Fibroblast of gingiva (primary cell): ENCODE measurements at places on chromosomes 6 and 20.
A peak's percentile ranks its signal among the peaks of the same experiment; 100 is the strongest.

DNA sequence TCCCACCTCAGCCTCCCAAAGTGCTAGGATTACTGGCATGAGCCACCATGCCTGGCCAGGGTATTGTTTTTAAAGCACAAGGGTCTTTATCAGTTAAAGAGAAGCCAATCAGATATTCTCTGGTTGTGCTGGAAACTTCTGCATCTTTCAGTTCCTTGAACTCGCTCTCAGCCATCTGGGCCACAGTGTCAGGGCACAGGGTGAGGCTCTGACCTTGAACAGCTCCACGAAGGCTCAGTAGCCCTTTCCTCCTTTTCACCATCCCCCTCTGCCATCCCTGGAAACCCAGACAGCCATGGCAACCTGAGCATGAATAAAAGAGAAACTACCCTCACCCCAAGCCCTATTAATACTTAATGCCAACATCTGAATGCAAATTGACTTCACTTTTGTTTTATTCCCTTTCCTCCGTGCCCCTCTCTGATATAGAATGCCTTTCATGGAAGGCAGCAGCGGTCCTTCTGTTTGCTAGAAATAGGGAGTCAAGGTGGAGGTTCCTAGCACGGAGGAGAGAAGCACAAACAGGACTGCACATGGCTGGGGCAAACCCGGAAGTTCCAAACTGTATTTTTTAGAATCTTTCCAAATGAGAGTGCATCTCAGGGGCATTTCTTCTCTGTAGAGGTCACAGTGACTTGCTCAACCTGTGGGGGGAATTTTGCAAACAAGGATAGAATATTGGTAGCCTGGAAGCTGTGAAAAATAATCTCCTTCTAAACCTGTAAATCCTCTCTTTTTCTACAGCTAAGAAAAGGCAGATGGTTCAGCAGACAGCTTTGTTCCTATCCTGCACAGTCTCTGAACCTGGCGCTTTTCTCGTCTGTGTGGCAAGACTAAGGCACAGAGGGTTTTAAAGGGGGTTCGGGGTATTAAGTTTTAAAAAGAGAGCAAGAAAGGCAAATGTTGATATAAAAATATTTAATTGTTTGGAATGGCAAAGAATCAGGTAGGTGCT lies 176.4 kb upstream of the RREB1 start:
- no peak for DNase-seq

DNA sequence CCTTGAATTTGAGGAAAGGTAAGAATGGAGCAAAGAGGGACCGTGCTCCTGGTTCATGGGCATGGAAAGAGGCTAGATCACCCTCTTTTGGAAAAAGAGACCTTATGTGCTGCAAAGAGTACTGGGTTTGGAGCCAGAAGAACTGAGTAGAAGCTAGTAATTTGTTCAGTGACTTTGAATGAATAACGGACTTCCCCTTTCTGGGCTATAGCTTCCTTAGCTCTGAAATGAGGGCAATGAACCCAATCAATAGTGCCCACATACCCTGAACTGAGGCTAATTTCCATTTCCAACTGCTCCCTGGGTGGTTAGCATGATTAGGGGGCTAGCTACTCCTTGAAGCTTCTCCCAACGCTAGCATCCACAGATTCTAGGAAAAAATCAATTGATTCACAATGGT lies 121.4 kb downstream of the UNC5CL start:
- no peak for DNase-seq

DNA sequence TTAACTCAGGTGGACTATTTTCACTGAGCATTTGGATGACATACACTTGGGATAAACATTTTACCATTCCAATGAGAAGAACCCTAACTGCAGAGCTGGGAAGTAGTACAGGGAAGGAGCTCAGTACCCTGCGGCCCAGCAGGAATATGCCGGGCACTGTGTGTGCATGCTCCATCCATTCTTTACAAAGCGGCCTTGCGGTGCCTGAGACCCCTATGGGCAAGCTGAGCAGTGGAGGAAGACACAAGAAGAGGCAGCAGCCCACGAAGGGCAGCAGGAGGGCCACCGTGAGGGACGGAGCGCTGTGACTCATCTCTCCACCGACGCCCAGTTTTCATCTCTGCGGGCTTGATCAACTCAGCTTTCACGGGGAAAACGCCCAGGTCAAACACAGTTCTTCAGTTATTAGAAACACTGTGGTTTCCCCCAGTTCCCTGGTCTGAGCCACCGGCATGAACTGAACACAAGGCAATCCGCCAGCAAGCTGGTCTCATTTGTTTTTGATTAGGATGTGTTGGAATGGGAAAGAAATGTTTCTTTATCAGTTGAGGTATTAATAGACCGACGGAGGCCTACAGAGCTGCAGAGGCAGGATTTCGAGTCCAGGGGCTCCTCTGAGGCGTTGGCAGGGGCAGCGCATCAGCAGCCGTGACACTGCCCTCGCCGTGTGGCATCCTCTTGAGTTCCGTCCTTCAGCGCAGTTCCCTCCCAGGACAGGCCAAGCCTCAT lies 44.9 kb downstream of the IRF4 start:
- peak; percentile 81 for DNase-seq

DNA sequence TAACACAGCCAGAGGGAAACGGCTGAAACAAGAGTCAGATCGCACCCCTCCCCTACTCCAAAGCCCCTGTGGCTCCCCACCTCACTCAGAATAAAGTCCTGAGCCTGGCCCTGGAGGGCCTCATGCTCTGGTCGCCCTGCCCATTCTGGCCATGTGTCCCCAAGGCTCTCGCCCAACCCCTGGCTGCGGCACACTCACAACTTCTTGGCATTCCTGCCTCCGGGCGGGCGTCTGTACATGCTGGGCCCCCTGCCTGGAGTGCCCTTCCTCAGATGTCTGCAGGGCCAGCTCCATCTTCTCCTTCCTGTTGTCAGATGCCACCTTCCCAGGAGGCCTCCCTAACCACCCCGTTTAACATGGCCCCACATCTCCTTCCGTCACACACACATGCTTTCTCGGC lies 17.1 kb upstream of the NOL4L start:
- DNase-seq, result no peak

DNA sequence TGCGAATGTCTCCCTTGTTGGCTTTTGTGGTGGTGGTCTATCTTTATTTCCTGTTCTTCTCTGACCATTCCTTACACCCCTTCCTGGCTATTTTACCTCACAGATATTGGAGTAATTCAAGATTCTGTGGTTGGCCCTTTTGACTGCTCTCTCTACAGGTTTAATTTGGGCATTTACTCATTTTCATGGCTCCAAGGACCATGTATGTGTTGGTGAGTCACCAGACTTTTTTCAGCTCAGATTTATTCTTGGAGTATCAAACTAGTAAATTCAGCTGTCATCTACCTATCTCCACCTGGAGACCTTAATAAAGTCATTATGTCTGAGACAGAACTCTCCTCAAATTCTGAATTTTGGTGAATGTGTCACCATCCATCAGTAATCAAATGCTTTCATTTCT lies 15.5 kb downstream of the RNF146 start:
- no peak for DNase-seq

DNA sequence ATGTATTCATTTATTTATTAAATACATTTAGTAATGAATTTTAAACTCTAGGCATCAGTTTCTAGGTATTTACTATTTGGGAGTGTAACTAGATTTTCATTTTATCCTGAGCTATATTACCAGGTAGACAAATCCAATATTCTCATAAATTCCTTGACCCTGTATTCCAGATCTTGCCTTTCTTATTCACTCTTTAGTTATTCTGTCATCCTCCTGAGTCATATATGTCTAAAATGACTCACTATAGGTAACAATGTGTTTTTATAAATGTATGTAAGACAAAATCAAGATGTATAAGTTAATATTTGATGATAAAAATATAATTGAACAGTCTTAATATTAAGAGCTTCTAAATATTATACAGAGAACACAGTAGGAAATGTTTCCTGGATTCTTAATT lies 642.1 kb upstream of the NRSN1 start:
- no peak for DNase-seq

GRCh38 chr20:11982955-11983470 lies 65.3 kb downstream of the BTBD3 start:
- no peak for DNase-seq

DNA sequence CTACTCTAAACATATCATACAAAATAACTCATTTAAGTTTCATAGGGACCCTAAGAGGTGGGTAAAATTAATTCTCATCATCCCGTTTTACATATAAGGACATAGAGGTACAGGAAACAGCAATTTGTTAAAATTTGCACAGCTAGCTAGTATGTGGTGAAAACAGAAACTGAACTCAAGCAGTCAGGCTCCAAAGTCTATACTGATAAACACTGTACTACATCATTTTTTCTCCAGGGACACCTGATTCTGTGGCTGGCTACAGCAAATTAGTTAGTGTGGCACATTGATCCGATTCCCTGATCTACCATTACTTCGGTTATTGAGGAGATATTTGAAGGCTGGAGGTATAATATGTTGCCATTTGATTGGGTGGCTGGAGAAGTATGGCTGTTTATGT lies 36.2 kb upstream of the E2F3 start:
- no peak for DNase-seq

DNA sequence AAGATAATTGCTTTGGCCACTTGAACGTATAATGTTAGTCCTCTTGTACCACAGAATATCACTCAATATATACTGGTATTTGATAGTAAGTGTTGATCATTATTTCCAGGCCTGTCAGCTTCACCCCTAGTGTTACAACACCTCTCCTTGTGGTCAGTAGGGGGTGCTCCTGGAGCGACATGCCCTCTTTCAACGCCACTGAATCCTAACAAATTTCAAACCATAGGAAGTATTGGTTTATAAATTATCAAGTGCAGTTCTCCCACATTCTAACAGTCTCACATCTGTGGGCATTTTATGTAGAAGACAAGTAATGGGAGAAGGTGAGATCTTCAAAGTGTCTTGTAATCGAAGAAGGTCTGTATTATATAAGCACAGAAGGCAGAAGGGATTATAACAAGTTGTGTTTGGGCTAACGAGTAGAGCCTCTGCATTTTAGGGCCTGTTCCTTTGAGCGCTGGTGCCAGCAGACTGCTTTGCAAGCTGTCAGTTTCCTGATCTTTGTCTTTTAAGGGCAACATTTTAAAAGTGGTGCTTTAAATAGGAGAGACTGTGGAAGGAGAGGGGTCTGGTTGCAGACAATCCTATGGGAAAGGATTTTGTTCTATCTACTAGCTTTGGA lies 57.1 kb upstream of the CEP162 start:
- peak; percentile 6 for DNase-seq
